ENCODE measurements at places on chromosomes 1 and 21. TPM values are rescaled to one million over a fixed set of nuclear protein-coding genes. Genes with fewer than 3 reads are reported as not detected.

GRCh38 chr1:6180268-6180706 is at the start of gene CHD5:
Gene CHD5 (minus strand): TSS chr1:6180321. CDS start chr1:6180023, 298 bp downstream.
- no peak for DNase-seq

- no peak for DNase-seq
Observed at GRCh38 chr1:173444757-173445156, 32.4 kb upstream of the PRDX6 start.

- DNase-seq: no peak
Observed at GRCh38 chr1:63327417-63328054, 5.2 kb downstream of the FOXD3 start.

GRCh38 chr1:16218014-16218673 is 5.7 kb upstream of the ARHGEF19 start:
- no peak for DNase-seq

- DNase-seq: no peak
Observed at GRCh38 chr1:186286615-186287315, 88.3 kb downstream of the TPR start.

GRCh38 chr1:182205351-182206022 is 144.0 kb upstream of the ZNF648 start:
- no peak for DNase-seq

Gene LRRN2
- total RNA-seq: not detected

Gene CHI3L1
- total RNA-seq: not detected

Gene HNRNPCL1
- total RNA-seq: not detected

Measured in foreskin keratinocyte (primary cell).